ENCODE measurements at places on chromosomes 6 and 20.
A peak's percentile ranks its signal among the peaks of the same experiment; 100 is the strongest.

DNA sequence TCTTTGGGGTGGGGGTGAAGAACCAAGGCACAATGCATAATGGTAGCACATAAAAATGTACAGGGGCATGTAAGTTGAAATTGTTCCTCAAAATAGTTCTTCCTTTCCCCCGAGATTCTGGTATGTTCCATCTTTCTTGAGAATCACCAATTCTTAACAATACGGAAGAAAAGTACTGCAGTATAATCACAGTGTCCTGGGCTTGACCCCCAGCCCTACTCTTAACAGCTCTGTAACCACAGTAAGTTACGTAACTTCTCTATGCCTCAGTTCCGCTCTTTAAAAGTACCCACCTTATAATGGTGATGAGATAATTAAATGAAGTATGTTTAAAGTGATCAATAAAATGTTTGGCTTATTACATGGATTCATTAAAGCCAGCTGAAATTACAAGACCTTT is 104.5 kb downstream of the SMLR1 start:
- DNase-seq: no peak

GRCh38 chr6:110629153-110629552 is 152.7 kb upstream of the SLC22A16 start:
- DNase-seq: no peak

DNA sequence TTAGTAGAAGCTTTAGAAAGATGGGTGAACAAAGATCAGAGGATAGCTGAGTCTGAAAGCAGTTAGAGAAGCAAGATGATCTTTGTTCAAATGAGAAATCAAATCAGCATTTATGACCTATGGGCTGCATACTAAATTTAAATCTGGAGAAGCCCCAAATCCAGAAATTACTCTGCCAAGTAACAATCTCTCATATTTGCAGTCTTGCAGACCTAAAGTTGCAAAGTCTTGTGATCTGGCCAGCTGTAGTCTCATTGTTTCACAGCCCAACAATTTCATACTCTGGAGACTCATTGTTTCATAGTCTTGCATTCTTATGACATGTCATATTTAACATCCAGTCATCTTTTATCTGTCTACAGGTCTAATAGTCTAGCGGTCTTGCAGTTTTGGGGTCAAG is 364.9 kb upstream of the RSPO3 start:
- DNase-seq: no peak

GRCh38 chr6:28543651-28544610 is 18.2 kb downstream of the GPX5 start:
- peak; percentile 6 for DNase-seq

DNA sequence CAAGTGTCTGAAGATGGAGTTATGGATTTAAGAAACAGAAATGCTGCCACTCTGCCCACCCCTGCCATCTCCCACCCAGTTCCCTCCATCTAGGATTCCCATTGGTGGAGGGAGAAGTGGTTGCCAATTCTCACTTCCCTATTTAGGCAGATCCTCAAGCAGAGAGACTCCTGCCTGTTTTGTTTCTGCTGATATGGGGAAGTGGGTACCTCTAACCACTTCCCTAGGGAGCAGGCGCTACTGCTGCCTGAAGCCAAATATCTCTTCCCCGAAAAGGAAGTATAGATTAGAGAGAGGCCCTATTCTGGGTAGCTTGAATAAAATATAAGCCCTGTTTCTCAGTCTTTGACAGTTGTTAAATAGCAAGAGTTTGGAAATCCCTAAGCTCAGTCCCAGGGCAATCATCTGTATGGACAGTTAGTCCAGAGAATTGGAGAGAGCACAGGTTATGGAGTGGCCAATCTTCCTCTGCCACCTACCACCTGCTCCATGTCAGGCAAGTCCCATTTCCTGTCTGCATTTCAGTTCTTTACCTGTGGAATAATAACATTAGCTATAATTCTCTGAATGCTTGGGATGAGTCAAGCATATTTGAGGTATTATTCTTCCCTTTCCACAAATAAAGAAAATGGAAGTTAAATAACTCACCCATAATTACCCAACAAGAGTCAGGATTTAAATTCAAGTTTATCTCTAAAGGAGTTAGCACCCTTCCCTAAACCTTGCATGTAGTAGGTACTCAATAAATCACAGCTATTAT is 2.6 kb upstream of the ADGB start:
- DNase-seq: no peak

DNA sequence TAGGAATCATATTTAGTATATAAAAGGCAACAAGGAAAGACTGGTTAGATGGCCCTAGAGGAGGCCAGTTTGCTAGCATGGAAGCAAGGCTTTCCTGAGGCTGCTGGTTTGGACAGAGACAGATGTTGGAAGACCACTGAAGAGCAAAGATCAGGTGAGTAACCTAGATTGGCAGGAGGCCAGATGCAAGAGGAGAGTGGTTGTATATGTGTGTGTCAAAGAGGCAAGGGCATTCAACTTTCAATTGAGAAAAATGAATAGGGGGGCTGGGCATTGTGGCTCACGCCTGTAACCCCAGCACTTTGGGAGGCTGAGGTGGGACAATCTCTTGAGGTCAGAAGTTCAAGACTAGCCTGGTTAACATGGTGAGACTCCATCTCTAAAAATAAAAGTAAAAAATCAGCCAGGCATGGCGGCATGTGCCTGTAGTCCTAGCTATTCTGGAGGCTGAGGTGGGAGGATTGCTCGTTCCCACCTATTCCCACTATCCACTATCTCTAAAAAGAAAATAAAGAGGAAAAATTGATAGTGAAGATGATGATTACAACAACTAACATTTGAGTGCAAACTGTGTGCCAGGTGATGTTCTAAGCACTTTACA is 79.8 kb downstream of the PRDM1 start:
- no peak for DNase-seq

- no peak for DNase-seq
These were observed 675.7 kb upstream of the AGPAT4 start for GRCh38 chr6:161949531-161949930.

DNA sequence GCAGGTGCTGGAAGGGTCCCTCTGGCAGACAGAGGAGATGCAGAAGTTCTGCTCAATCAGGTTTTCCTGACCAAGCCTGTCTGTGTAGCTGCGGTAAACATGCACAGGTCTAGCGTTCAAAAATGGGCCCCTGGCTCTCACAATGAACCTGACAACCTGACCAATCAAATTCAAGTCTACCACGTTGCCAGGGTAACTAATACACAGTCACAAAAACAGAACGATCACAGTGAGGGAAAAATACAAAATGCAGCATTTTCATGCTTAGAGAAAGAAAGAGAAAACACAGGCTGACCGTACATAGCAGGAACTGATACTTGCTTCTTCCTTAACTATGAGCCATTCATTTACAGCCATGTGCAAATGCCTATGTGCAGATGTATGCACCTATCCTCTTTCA is 353.1 kb upstream of the TSHZ2 start:
- DNase-seq: no peak

DNA sequence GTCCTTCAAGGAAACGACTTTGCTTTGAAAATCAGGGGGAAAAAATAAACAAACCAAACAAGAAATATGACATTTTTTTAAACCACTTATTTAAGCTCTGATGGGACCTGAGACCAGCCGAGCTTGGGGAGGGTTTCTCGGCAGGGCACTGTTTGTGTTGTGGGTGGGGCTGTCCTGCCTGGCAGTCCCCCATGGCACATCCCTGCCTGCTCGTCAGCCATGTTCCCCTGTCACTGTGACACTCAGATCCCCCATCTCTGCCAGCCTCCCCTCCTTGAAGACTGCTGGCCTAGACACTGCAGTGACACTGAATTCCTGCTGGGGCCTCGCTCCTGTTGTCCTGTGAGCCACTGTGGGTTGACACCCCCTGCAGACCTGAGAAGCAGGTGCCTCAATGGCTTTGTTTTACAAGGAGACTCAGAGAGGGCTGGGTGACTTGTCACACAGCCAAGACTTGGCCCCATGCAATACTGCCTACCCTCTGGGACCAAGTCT is 95.1 kb upstream of the PTPN1 start:
- DNase-seq: no peak

- no peak for DNase-seq
These were observed 29.9 kb upstream of the PNRC1 start for GRCh38 chr6:89050697-89051096.

DNA sequence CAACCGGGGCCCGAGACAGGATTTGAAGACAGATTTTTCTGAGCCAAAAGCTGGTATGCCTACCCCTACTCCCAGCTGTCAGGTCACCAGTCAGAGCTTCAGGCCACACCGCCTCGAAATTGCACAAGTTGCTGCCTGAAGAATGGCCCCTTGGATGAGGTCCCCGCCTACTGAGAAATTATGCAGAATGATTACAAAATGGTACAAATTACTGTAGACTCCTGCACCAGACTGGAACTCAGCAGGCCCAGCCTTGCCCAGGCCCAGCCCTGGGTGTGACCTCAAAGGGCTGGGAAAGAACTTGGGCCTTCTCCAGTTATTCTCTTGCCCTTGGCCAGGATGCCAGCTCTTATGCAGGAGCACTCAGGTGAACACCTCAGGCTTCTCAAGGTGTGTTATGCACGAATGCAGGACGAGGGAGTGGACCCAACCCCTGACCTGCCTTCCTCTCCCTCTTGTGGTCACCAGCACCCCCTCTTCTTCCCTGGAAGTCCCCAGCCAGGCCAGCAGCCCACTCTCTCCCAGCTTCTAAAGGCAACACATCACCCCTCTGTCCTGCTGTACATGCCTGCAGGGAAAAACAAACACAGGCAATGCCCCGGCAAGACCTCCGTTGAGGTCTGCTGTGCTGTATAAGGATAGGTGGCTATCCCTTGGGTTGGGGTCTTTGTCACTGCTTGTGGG is 88.7 kb upstream of the NAA20 start:
- DNase-seq: peak; percentile 65

Measured in left colon (tissue), 2 donors.